DMS 273 treated with DMSO at 0.1 percent for 48 hours (cell line): ENCODE measurements at places on chromosomes 3 and 15.
A peak's percentile ranks its signal among the peaks of the same experiment; 100 is the strongest.

DNA sequence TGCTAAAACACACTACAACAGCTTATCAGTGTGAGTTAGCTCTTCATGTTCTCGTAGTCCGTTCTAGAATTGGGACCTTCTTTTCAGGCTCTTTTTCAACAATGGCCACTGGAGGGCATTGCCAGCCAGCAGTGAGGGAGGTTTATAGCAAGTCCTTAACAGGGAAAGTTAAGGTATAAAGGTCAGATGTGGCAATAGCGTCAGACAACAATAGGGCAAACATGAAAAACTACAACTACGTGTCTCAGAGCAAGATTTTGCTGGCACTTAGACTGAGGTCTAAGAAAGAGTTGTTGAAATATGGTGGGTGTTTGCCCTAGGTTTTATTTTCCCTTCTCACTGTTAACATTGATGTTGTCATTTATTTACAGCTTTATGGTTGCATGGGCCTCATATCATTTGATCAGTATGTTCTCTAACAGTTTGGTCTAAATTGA is 161.4 kb downstream of the GMNC start:
- DNase-seq, result no peak

GRCh38 chr3:100401674-100402041 is 319 bp downstream of the LNP1 start:
- peak; percentile 80 for DNase-seq

DNA sequence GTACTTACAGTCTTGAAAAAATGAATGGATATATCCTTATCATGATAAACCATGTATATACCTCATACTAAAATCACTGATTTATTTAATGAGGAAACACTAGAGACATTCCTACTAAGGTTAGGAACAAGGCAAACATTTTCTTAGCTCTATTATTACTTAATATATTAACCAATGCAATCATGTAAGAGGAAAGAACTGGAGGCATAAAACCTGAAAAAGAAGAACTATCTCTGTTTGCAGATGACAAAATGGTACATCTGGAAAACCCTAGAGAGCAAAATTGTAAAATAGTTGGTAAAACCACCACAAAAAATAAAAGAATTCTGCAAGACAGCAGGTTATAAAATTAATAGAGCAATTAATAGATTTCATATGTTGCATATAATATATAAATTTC is 81.2 kb downstream of the KLF13 start:
- DNase-seq, result no peak

GRCh38 chr3:149593418-149594160 is 64.2 kb downstream of the WWTR1 start:
- no peak for DNase-seq

DNA sequence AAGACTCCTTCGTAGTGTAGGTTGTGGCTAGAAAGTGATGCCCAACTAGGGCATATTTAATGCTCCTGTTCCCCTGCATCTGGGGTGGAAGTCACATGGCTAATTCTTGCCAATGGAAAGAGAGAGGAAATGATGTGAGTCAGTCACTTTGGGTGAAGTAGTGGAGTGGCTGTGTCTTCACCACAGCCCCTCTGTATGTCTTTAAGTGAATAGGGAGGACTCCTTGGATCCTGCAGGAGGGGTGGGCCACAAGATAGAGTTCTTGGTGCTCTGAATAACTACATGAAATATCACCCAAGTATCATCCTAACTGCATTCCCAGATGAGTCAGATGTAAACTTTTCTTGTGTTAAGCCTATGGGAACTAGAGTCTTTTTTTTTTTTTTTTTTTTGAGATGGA is 17.8 kb upstream of the MB21D2 start:
- DNase-seq, result no peak

GRCh38 chr15:63025460-63025859 is 17.1 kb upstream of the TPM1 start:
- DNase-seq, result no peak

DNA sequence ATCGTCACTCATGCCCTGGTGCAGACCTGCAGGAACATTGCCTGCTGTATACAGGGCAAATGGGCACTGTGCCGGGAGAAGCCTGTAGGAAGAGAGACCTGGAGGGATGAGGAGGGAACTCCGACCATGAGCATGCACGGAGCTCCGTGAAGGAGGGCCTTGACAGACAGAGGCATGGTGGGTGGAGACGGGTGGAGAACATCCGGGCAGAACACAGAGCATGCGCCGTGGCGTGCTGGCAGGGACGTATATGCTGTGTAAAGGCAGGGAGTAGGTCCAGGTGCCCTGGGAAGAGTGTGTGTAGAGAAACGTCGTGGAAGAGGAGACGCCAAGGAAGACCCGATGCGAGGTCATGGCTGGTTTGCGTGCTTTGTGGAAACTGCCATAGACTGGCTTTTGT is 133.0 kb upstream of the FAN1 start:
- DNase-seq, result no peak

GRCh38 chr3:24476871-24477656 is 17.6 kb downstream of the THRB start:
- DNase-seq, result no peak

GRCh38 chr3:127305499-127306060 is 17.7 kb upstream of the PRR20G start:
- DNase-seq, result no peak

- no peak for DNase-seq
These were observed 67.9 kb upstream of the MITF start for GRCh38 chr3:69671082-69671952.

GRCh38 chr3:26655231-26655630 is 32.7 kb downstream of the LRRC3B start:
- DNase-seq, result no peak

DNA sequence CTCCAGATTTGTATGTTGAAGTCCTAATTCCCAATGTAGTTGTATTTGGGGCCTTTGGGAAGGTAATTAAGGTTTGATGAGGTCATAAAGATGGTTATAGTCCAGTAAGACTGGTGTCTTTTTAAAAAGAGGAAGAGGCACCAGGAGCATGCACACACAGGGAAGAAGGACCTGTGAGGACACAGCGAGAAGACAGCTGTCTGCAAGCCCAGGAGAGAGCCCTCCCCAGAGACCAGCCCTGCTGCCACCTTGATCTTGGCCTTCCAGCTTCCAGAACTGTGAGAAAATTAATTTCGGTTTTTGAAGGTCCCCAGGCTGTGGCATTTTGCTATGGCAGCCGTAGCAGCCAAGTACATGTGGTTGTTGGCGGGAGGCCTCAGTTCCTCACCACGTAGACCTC is 32.8 kb upstream of the TSEN2 start:
- no peak for DNase-seq

GRCh38 chr15:63071288-63071909 is 28.9 kb downstream of the TPM1 start:
- no peak for DNase-seq

DNA sequence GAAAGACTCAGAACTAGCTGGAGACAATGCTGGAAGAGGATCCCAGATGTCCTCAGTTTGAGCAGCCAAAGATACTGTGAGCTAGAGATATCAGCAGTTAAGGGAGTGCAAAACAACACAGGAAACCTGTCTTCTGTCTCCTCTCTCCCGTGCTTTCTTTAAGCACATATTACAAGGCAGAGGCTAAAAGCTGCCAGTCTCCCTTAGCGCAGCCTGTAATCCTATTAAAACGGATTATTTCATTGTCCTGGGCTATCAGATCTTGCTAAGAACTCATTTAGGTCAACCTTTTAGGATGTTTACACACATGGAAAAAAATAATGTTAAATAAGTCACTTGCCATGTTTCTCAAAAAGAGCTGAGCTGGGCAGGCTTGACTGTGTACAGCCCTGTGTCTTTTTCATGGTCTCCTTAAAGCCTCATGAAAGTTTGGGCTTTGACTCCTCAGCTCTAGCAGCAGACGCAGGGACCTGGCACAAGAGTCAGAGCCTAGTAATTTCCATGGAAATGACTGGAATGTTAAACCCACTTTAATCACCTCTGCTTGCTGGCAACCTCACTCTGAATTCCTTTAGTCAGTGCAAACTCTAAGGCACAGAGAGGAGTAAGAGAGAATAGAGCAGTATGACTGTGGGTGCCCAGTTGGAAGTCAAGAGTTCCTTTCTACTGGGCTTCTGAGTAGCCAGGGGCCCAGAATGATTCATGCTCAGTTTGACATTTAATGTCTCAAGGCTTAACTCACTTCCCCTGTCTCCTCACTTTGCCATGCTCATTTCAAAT is 491.9 kb downstream of the NTRK3 start:
- no peak for DNase-seq

DNA sequence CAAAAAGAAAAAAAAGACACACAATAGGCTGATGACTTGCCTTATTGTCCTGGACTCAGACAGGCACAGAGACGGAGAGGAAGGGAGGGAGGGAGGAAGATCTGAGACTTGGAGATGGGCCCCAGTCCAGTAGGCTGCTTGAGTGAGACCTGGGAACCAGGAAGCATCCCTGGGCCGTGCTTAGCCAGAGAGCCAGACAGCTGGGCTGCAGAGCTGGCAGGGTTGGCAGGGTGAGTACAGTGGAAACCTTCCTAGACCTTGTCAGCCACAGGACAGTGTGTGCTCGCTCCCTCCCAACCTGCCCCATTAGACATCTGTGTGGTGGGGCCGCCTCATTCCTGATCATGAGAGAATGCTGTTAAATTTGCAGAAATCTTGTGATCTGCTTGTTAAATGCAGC is 107.9 kb upstream of the ALDH1A3 start:
- DNase-seq, result no peak

GRCh38 chr15:63495780-63496488 is 8.5 kb upstream of the USP3 start:
- no peak for DNase-seq

DNA sequence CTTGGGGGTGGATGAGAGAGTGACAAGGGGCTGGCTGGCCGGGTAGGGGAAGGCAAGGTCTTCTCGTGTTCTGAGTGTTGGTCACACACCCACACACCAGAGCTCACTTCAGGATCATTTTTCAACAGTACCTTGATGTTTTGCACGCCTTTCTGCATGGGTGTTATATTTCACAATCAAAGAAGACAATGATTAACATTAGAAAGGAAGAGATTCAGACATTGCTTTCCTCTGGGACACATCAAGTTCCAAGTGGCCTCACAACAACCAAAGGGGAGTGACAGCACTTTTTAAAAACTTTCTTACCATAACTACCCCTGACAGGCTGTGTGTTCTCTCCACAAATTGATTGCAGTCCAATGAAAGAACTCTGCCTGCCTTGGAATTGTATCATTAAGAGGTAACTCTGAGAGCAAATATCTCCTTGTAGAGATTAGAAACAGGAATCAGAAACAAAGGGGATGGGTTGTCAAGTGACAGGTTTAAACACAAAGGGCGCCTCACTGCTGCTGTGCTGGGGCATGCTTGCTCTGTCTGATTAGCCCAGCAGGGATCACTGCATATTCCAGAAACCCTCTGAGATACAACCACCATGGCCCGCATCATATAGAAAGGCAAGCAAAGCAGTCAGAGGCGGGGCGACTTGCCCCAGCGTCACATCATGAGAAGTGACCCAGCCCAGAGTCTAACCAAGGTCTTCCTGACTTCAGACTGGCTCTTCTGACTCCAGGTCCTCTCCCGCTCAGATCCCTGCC is 230.8 kb downstream of the FEZF2 start:
- no peak for DNase-seq

- no peak for DNase-seq
These were observed 149.9 kb downstream of the SST start for GRCh38 chr3:187520027-187520945.

GRCh38 chr3:146921693-146922092 is 316.5 kb upstream of the PLSCR5 start:
- no peak for DNase-seq
